ENCODE measurements at places on chromosomes 6 and 20.

DNA sequence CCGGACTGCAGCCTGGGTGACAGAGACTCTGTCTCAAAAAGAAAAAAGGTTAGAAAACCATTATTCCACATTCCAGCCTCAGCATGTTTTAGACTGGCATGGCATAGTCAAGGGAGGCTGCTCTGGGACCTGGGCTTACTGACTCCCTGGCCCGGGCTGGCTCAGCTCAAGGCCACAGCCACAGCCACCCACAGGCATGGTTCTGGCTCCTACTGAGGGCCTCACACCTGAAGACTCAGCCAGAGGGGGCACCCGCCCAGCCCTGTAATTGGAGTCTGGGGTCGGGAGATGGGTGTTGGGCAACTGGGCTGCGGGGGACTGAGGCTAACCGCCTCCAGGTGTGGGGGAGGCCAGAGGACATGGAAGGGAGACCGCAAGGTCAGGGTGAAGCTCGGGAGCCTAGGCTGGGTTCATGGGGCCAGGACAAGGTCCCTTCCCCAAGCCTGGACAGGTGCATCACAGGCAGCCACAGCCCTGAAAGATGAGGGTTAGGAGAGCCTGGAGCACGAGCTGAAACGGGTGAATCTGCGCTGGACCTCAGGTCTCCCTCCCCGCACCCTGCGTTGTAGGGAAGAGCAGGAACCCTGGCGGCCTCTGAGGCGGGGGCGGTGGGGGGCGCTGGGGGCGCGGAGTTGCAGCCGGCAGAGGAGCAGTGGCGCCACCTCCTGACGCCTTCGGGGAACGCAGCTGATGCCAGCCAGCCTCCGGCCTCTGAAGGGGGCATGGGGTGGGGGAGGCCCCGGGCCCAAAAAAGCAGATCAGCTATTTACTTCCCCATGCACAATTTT is 67.7 kb upstream of the SRSF6 start:
- DNase-seq = no peak

GRCh38 chr6:111890988-111891387 is 17.7 kb upstream of the FYN start:
- no peak for DNase-seq

- no peak for DNase-seq
Measured at GRCh38 chr6:52356017-52356416, 5.9 kb upstream of the PAQR8 start.

- no peak for DNase-seq
Measured at GRCh38 chr20:36467076-36467999, 74.0 kb upstream of the MYL9 start.

DNA sequence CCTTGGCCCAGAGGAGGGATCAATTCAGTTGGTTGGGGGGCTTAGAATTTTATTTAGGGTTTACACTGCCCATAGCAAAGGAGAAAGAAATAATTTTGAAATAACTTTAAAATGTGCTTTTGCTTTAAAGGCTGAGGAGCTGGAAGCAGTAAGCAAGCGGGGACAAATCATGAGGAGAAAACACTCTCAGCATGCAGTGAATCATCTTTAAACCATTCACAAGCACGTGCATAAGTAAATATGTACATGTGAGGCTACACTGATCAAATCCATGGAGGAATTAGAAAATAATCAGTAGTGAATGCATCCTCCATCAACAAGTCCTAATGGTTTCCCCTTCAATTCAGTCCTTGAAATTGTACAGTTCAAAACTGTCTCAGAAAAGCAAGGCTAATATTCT is 181.0 kb downstream of the MTFR2 start:
- DNase-seq = no peak

GRCh38 chr20:57450931-57451330 is 59.7 kb downstream of the RBM38 start:
- no peak for DNase-seq

GRCh38 chr6:3500262-3501014 is 43.6 kb upstream of the SLC22A23 start:
- DNase-seq = no peak

GRCh38 chr6:85008296-85009009 is 244.1 kb upstream of the TBX18 start:
- DNase-seq = no peak

- no peak for DNase-seq
Measured at GRCh38 chr6:16320533-16321340, 82.3 kb downstream of the GMPR start.

DNA sequence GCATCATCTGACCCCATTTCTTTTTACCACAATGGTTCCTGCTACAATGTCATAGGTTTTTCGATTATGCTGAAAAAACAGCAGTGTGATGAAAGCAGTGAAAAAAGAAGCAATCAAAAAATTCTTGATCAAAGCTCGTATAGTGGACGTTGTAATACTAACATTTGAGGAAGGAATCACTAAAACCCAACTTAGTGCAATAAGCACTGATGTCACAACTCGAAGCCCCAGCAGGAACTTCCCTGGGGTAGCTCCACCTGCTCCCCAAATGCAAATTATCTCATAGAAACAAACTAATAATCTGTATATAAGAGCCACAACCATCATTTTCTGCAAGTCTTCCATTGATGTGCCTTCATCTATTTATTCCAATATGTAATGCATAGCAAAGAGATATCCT is 285.6 kb upstream of the SGK1 start:
- DNase-seq = no peak

DNA sequence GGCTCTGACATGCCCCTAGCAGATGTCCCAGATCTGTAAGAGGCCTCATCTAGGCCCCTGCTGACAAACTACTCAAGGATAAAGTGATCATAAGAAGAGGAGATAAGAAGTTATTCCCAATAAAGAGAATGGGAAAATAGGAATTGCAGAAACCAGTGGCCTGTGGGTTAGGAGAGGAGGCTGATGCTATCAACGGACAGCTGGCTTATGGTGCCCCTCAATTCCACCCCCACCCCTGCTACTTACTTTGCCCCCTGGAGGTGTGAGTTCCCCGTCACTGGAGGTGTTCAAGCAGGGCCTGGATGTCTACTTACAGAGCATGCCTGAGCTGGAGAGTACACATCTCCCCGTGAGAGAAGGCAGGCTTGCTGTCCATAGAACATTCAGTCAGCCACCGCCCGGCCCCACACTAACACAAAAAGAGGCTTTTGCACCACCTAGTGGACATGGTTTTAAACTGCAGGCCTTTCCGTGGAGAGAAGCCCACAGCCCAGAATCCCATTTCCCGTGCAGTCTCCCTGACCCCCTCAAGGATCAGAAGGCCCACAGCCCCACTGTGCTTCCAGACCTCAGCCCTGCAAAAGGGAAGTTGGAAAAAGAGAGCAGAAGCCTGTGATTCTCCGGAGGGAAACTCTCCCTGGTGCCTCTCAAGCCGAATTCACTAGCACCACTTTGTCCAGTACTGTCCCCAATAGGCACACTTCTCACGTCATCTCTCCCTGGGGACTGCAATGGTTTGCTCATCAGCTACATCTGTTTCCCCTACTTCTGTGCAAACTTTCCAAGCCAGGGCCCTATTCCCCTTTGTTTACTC is 23.8 kb upstream of the BNIP5 start:
- DNase-seq = peak; percentile 28

GRCh38 chr6:11085758-11086435 is 7.7 kb upstream of the SMIM13 start:
- DNase-seq = no peak

DNA sequence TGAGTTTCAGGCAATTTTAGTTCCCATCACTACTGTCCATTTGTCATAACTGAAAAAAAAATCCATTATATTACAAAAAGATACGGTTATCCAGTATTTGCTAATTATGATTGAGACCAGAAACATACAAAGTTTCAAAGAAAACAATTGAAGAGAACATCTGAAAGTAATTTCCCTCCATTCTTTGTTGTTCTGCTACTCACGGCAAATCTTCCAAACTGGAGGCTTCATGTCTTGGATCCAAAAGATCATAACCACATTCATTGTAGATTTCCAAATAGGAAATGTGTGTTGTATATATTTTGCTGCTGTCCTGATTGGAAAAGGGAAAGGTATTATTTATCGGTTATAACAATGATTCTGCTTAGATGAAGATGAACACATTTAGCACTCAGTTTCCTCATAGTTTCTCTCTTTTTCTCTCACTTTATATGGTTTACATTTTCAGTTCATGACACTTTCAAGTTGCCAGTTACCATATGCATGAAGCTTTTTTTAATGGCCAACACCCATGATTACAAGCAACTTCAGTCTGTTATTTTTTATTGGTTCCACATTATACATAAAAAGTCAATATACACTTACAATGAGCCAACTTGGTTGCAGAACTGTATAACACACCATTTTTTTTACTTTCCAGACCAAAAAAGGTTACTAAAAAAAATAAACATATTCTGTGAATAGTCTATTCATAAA is 90.4 kb downstream of the KIF6 start:
- no peak for DNase-seq

DNA sequence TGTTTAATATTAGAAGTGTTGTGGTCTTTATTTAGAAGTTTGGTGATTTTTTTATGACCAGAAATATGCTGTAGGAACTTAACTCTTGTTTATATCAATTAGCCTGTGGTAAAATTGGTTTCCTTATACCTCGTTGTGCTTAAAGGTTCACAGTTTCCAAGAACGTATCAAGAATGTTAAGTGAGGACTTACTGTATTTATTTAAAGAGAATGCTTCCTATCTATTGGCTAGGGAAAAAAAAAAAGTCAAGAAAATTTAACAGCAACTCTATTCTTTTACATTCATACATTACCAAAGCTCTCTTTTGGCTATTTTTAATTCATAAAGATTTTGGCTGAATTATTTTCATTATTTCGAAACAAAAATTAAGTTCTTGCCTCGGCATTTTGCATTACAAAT is 1.6 kb downstream of the KIAA0319 start:
- no peak for DNase-seq

DNA sequence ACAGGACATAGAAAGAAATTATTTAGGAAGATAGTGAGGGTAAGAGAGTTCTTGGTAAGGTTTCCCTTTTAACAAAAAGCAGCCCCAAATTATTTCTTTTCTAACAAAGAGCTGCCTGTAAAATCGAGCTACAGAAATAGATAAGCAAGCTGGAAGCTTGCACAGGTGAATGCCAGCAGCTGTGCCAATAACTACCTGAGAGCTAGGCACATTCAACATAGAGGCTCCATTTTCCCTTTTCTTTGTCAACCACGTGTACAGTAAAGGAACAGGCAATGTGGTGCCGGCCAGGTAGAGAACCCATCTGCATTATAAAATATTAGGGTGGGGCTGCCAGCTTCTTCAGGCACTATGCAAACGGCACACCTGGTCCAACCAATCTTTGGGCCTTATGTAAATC is 341.6 kb upstream of the JAG1 start:
- no peak for DNase-seq

GRCh38 chr6:156645097-156645496 is 132.1 kb upstream of the ARID1B start:
- no peak for DNase-seq

- DNase-seq = no peak
Measured at GRCh38 chr20:15563836-15564235, 1009.4 kb downstream of the KIF16B start.

DNA sequence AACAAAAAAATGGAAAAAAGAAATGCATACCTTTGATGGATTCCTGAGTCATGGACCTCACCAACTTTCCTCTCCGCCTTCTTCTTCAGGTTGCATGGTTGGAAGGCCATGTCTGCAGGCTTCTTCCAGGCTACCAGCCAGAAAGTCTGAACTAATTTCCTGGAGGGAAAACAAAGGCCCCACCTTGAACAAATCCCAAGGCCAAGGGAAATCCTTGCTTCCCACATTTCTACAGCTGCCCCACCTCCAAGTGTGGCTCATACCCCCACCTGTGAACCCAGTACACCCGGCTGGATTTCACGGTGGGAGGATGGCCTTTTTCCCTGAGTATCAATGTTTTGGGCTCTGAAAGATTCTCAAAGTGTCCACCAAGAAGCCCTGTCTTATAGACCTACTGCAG is 22.4 kb downstream of the IL17A start:
- no peak for DNase-seq

- DNase-seq = no peak
Measured at GRCh38 chr6:135231469-135231844, 50.3 kb downstream of the MYB start.

- DNase-seq = no peak
Measured at GRCh38 chr6:79731471-79731870, 100.3 kb downstream of the SH3BGRL2 start.

DNA sequence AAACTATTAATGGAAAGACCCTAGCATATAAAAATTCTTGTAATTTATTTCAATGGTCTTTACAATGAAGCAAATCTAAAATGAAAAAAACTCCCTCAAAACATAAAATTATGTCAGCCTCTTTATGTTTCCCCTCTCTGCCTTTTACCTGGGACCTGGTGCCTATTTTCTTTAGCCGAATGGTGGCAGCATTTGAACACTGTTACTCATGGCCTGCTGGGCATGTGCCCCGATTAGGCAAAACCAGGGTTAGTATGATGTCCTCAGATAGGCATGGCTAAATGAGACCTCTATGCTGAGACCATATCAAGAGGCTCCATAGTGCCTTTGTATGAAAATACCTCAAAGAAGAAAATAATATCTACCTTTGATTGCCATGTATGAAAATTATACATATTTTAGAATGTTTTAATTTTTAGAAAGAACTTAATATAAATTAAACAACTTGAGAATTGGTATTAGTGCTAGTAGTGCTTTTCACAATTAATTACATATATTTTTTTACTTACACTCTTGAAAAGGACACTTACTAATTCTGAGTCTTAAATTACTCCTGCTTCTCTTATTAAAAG is 22.5 kb upstream of the C6orf58 start:
- DNase-seq = no peak

DNA sequence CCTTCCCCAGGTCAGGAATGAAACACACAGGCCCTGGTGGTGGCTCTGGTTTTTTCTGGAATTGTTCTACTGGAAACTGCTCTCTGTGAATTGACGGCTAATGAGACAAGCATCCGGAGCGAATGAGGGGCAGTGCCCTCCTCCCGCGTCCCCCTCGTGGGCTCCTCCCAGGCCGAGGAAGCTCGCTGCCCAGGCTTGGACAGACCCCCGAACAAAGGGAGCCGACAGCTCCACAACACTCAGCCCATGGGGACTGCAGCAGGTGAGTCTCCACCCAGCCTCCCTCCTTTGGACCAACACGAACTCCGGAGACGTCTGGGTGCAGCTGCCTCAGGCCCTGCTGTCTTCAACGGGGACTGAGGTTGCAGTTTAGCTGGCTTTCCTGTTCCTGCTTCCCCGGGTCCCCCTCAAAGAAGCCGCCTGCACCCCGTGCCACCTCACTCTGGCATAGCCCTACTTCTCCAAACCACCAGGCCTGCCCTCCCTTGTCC is 31.3 kb upstream of the AFDN start:
- no peak for DNase-seq

Data from activated CD4-positive, alpha-beta T cell treated with anti-CD3 and anti-CD28 coated beads, Interleukin-2, amount 50 U/mL, for 24 hours (primary cell).